GM04503 (cell line): ENCODE measurements at places on chromosomes 11 and 22.

DNA sequence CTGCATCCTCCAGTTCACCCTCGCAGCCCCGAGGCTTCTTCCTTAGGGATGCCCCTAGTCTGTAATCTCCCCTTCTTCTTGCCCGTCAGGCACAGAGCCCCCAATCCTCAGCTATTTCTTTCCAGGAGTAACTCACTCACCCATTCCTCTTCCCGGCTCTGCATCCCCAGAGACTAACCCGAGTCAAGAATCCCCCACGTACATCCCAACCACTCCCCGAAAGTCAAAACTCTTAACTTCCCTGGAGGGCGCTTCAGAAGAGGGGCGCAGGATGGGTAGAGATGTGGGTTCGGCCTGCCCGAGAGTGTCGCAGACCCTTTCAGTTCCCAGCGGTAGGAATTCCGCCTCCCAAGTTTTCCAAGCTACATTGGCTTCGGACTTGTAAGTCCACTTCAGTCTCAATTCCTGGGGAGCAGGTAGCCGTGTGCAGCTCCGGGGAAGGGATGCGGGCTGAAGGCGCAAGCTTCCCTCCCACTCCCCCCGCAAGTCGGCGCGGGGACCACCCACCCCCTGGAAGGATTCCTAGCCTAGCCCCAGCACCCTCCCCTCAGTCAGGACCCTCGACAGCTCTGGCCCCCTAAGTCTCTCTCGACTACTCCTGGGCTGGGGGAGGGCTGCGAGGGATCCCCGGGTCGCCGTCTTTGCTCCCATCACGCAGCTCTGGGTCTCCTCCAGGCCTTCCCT lies 871 bp downstream of the BDNF start:
- DNase-seq, result no peak

DNA sequence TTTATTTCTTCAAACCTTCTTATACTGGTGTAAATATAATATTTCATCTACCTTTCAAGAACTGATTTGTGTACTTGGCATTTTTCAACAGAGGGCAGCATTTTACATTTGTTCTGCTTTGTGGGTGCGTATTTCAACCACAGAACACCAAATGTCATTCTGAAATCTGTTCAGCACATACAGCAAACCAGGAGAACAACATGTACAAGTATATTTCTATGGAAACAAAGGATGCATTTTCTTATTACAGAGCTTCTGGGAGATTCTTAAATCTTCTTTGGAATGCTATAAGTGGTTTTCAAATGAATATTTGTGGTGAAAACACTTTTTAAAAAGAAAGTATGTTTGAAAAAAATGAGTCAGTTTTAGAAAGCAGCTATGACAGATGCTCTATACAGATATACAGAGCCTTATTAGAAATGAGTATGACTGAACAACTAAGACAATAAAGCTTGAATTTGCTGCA lies 946.0 kb downstream of the FAM181B start:
- DNase-seq, result no peak

DNA sequence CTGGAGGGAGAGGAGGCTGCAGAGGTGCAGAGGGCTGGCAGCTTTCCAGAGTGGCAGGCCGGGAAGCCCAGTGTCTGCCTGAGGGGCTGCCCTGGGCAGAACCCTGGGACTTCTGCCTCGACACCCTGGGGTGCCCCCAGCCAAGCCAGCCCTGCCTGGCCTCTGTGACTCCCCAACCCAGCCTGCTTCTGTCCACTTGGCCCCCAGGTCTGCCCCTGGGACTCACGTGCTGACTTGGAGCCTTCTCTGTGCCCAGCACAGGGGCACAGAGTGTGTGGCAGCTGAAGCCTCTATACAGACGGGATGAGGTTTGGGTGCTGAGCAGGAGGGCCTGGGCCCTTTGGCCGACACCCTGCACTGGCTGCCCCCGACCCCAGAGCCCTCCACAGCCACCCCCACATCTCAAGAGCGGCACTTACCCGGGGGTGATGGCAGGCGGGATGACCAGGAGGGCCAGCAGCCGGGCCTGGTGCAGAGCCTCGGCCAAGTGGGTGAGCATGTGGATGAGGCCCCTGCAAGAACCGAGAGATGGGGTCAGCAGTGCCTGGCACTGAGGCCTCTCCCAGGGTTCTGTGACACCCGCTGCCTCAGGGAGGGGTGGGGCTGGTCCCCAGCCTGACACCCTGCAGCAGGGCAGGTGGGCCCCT lies 17.5 kb downstream of the CHID1 start:
- no peak for DNase-seq

GRCh38 chr11:36002196-36002595 lies 58.3 kb downstream of the LDLRAD3 start:
- DNase-seq, result no peak

DNA sequence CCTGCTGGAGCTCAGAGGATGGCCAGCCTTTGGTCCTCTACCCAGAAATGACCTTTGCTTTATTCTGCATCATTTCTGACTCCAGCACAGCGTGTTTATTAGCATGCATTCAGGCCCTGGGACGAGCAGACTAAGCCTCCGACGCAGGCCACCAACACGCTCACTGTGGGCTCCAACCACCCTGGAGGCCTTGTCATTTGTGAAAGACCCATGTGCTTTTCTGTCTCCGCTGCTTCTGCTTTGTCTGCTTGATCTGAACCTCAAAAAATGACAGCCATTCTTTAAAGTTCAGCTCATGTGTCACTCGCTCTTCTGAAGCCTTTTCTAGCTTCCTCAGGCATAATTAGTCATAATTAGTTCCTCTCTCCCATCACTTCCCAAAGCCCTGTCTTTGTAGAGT lies 109.1 kb upstream of the TIMP3 start:
- no peak for DNase-seq

DNA sequence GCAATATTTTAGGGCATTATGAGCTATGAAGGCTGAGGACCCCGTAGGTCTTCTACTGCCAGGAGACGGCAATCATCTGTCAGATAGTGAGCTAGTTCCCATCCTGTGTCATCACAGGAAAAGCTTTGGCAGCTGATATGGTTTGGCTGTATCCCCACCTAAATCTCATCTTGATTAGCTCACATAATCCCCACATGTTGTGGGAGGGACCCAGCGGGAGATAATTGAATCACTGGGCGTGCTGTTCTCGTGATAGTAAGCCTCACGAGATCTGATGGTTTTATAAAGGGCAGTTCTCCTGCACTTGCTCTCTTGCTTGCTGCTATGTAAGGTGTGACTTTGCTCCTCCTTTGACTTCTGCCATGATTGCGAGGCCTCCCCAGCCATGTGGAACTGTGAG lies 18.1 kb downstream of the CSRP3 start:
- DNase-seq, result no peak

DNA sequence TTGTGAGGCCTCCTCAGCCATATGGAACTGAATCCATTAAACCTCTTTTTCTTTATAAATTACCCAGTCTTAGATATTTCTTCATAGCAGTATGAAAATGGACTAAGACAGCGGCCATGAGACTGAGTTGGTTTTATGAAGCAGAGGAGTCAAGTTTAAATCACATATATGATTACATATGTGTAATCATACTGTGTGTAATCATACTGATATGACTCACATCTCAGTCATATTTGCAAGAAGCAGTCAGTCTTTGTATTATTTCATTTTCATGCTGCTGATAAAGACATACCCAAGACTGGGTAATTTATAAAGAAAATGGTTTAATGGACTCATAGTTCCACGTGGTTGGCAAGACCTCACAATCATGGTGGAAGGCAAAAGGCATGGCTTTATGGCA lies 89.8 kb downstream of the SYT9 start:
- no peak for DNase-seq
